ENCODE measurements at places on chromosomes 1 and 21. TPM values are rescaled to one million over a fixed set of nuclear protein-coding genes. Genes with fewer than 3 reads are reported as not detected.

- no peak for DNase-seq
- H3K27me3 ChIP-seq: no peaks in the 10 kb centered on the region
- no peak overlapping the region for H3K27ac ChIP-seq
Observed at GRCh38 chr1:72357411-72357810, 75.1 kb upstream of the NEGR1 start.

KCNJ9 gene
- total RNA-seq: 2.0 TPM

- peaks cover 4% of the 10 kb centered on the region for H3K4me1 ChIP-seq
- H3K4me3 ChIP-seq: no peak overlapping the region
- H3K36me3 ChIP-seq: peaks cover 4% of the 10 kb centered on the region
- H3K27me3 ChIP-seq: no peaks in the 10 kb centered on the region
- no peak for DNase-seq
- H3K27ac ChIP-seq: no peak overlapping the region
Observed at GRCh38 chr21:44425895-44426662, 29.2 kb upstream of the LRRC3 start.

DNA sequence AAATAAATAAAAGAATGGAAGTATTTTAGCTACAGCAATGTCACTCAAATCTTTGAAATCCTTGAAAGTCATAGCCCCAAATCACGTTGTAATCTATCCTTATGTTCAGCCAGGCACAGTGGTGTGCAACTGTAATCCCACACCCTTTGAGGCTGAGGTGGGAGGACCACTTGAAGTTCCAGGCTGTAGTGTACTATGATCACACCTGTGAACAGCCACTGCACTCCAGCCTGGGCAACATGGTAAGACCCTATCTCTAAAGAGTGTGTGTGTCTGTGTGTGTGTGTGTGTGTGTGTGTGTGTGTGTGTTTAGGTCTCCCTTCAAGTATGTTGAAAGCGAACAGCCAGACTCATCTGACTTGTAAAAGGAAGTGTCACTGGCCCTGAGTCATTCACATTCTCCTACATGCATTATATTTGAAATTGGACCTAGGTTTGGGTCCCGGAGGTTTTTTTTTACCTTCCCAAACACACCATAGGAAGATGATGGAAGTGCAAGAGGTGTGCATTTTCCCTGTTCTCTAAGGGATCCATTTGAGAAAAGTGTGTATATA lies 50.1 kb downstream of the ZNF281 start:
- H3K4me1 ChIP-seq: peaks cover 2% of the 10 kb centered on the region
- no peak overlapping the region for H3K27ac ChIP-seq
- no peaks in the 10 kb centered on the region for H3K36me3 ChIP-seq
- no peak overlapping the region for H3K4me3 ChIP-seq
- no peak for DNase-seq

CHTOP gene
- total RNA-seq: 84.7 TPM

DNA sequence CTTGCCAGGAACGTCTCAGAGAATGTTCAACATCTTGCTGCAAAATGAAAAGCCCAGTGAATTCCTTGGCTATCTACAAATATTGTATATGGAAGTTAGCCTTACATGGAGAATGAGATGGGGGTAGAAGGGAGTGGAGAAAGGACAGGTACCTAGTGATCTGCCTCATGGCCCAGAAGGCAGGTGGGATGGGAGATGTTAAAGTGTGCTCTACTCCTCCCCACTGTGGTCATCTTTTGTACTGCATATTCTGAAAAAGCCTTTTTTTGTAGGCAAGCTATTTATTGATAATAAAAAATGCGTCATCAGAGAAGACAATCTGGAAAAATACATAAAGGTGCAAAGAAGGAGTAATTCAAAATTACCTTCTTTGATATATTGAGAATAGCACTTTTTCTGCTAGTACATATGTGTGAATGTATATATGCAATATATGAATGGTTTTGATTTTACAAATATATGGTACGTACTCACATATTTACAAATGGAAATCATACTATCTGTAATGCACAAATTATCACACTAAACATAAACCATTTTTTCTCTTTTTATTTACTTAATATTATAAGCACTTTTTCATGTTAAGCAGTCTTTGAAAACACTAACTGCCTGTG lies 19.1 kb upstream of the SLC5A9 start:
- H3K36me3 ChIP-seq: no peaks in the 10 kb centered on the region
- no peak for DNase-seq
- H3K4me1 ChIP-seq: no peaks in the 10 kb centered on the region
- no peak overlapping the region for H3K27ac ChIP-seq
- H3K4me3 ChIP-seq: no peak overlapping the region

DNA sequence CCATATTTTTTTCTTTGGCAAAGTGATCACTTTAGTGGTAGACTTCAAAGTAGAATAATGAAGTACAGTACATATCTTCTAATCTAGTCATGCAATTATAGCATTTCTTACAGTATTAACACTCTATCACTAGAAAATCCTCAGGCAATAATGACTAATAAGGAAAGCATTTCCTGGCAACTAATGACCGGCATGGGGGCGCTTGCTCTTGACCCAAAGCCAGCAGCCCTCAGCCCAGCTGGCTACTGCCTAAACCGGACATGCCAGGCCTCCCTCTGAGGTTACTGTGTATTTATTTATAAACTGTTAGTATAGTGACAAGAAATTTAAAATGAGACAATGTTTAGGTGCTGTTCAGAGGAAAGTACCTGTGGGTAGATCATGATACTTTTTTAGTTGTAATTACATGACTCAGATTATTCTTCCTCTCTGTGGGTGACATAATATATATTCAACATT lies 633.8 kb downstream of the PTPRC start:
- no peak overlapping the region for H3K27ac ChIP-seq
- no peak overlapping the region for H3K4me3 ChIP-seq
- no peaks in the 10 kb centered on the region for H3K36me3 ChIP-seq
- peaks cover 2% of the 10 kb centered on the region for H3K27me3 ChIP-seq
- DNase-seq: no peak

- no peaks in the 10 kb centered on the region for H3K36me3 ChIP-seq
- peaks cover 62% of the 10 kb centered on the region for H3K4me1 ChIP-seq
- H3K27ac ChIP-seq: peak overlapping the region; percentile 52
- H3K27me3 ChIP-seq: peaks cover 7% of the 10 kb centered on the region
Observed at GRCh38 chr1:89993541-89993940, 1.4 kb upstream of the ZNF326 start.

GRCh38 chr1:181087400-181087901 lies 1.0 kb upstream of the IER5 start:
- H3K4me1 ChIP-seq: peaks cover 11% of the 10 kb centered on the region

- no peak overlapping the region for H3K27ac ChIP-seq
- peaks cover 6% of the 10 kb centered on the region for H3K36me3 ChIP-seq
- DNase-seq: no peak
- peaks cover 7% of the 10 kb centered on the region for H3K4me1 ChIP-seq
- H3K4me3 ChIP-seq: no peak overlapping the region
- H3K27me3 ChIP-seq: peaks cover 13% of the 10 kb centered on the region
Observed at GRCh38 chr21:33539616-33540015, 2.3 kb downstream of the GART start.

GRCh38 chr1:6785728-6786505 lies 663 bp downstream of the CAMTA1 start:
- no peaks in the 10 kb centered on the region for H3K36me3 ChIP-seq
- peaks cover 18% of the 10 kb centered on the region for H3K4me1 ChIP-seq
- H3K27ac ChIP-seq: peak overlapping the region; percentile 91

GRCh38 chr1:75668813-75669212 lies 55.7 kb upstream of the ACADM start:
- H3K4me1 ChIP-seq: no peaks in the 10 kb centered on the region
- DNase-seq: no peak
- H3K36me3 ChIP-seq: peaks cover 3% of the 10 kb centered on the region

- H3K4me1 ChIP-seq: peaks cover 3% of the 10 kb centered on the region
- no peak overlapping the region for H3K4me3 ChIP-seq
- no peak for DNase-seq
- H3K27me3 ChIP-seq: no peaks in the 10 kb centered on the region
- no peak overlapping the region for H3K27ac ChIP-seq
Observed at GRCh38 chr1:65062339-65062738, 85.7 kb upstream of the AK4 start.

- H3K4me1 ChIP-seq: peaks cover 17% of the 10 kb centered on the region
- peak; percentile 60 for DNase-seq
Observed at GRCh38 chr1:203216274-203217138, 13.0 kb downstream of the CHIT1 start.

DNA sequence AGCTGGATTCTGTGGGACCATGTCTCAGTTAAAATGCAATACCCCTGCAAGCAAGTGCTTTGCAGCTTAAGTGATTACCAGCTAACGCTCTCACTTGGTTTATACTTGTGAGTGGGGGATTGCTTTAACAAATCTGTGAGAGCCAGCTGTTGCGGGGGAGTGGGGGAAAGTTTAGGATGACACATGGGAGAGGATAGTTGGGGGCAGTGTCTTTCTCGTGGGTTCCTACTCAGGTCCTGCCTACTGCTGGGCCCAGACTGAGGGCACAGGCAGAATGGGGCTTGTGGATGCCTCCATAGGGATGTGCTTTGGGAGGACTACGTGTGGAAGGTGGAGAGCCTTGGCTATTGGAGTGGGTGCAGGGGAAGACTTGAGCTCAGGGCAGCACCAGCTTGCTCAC lies 60.1 kb downstream of the ELK4 start:
- no peak overlapping the region for H3K27ac ChIP-seq
- H3K27me3 ChIP-seq: peaks cover 14% of the 10 kb centered on the region
- H3K4me1 ChIP-seq: no peaks in the 10 kb centered on the region

GABPB2 gene
- 5.4 TPM for total RNA-seq

- H3K4me3 ChIP-seq: no peak overlapping the region
- H3K27ac ChIP-seq: no peak overlapping the region
- no peak for DNase-seq
- peaks cover 9% of the 10 kb centered on the region for H3K4me1 ChIP-seq
Observed at GRCh38 chr1:27650539-27651175, 15.7 kb upstream of the FGR start.

- DNase-seq: no peak
- H3K27ac ChIP-seq: no peak overlapping the region
- no peak overlapping the region for H3K4me3 ChIP-seq
- no peaks in the 10 kb centered on the region for H3K36me3 ChIP-seq
- peaks cover 7% of the 10 kb centered on the region for H3K4me1 ChIP-seq
Observed at GRCh38 chr1:241644259-241644658, 4.1 kb upstream of the CHML start.

DNA sequence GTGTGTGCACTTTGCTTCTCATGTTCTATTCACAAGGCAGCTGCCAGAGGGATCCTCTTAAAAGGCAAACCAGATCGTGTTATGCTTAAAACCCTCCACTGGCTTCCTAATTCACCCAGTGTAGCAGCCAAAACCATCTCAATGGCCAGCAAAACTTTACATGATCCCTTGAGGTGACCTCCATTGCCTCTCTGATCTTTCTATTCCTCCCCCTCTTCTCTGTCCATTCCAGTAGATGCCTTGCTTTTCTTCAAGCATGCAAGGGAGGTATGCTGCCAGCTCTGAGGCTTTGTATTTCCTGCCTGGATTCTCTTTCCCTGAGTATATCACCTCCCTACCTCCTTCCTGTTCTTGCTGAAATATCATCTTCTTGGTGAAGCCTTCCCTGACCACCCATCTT lies 93.2 kb upstream of the KCNK2 start:
- H3K27ac ChIP-seq: no peak overlapping the region
- no peaks in the 10 kb centered on the region for H3K4me1 ChIP-seq
- no peaks in the 10 kb centered on the region for H3K36me3 ChIP-seq
- H3K27me3 ChIP-seq: peaks cover 1% of the 10 kb centered on the region

DNA sequence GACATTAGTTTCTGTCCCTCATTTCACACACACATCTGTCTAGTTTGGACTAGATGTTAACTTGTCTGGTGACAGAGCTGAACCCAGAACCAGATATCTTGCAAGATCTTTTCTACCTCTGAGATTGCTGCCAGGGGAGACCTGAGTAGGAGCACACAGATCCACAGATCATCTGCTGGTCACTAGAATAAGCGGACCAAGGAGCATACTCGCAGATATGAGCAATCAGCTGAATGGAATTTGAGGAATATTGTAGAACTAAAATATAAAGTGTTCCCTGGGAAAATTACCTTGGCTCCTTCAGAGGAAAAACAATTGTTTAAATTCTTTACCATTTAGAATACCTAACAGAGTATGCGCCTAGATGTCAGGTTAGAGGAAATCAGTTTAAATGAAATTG lies 90.7 kb downstream of the TNFSF18 start:
- H3K4me3 ChIP-seq: no peak overlapping the region
- peaks cover 3% of the 10 kb centered on the region for H3K4me1 ChIP-seq
- H3K27me3 ChIP-seq: peaks cover 2% of the 10 kb centered on the region
- DNase-seq: no peak
- H3K27ac ChIP-seq: no peak overlapping the region

DNA sequence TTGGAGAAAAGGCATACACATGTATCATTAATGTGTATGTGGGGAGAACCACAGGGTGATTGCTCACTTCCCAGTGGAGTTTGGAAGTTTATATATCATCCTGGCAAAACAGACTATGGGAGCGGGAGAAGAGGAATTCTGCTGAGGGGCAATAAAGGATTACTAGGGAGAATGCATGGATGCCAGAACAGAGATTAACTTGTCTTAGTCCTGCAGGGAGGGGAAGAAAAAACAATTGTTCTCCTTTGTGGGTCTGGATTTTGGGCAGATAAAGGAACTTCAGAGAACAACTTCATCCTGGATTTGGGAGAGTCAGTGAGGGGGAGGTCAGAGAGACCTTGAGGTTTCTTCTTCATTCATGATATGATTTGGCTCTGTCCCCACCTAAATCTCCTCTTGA lies 55.9 kb upstream of the SOX13 start:
- DNase-seq: no peak
- no peak overlapping the region for H3K27ac ChIP-seq
- peaks cover 4% of the 10 kb centered on the region for H3K36me3 ChIP-seq
- H3K27me3 ChIP-seq: peaks cover 1% of the 10 kb centered on the region
- H3K4me1 ChIP-seq: peaks cover 2% of the 10 kb centered on the region

DNA sequence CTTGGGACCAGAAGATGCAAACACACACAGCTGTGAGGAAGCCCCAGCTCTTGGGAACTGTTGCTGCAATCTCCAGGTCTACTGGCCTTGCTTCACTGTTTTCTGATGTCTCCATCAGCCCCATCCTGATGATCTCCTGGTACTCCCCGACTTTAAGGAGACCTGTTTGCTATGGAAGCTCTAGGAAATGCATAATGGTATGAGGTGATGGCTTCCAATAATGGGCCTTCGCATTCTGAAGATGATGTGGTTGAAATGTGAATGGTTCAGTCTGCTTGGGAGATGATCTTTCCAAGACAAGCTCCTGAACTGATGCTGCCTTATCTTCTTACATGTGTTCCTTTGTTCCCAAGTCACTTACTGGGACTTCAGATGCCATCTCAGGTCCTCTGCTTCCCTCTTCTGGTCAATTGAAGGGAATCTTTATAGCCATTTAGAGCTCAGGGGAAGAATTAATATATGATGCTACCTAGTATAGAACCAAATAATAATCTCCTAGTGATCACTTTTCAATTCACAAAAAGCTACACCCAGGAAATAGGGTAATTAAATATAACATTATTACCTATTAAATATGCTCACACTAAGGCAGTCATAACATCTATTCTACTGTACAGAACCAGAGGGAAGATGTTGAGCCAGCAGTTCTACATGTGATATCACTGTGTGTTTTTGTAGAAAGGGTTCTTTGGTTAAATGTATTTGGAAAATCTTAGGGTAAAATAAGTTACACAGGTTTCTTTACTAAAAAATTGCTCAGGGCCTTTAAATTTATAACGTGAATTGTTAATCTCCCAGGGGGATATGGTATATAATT lies 73.9 kb upstream of the VTCN1 start:
- H3K36me3 ChIP-seq: no peaks in the 10 kb centered on the region
- H3K4me3 ChIP-seq: no peak overlapping the region
- no peak for DNase-seq
- no peak overlapping the region for H3K27ac ChIP-seq
- no peaks in the 10 kb centered on the region for H3K4me1 ChIP-seq

- H3K27ac ChIP-seq: no peak overlapping the region
- H3K36me3 ChIP-seq: no peaks in the 10 kb centered on the region
- H3K27me3 ChIP-seq: peaks cover 6% of the 10 kb centered on the region
- H3K4me3 ChIP-seq: no peak overlapping the region
- peaks cover 46% of the 10 kb centered on the region for H3K4me1 ChIP-seq
Observed at GRCh38 chr1:245576323-245576722, 421.5 kb downstream of the KIF26B start.

Data from glutamatergic neuron (in vitro differentiated cells).